ENCODE measurements at places on chromosomes 4 and X.

- ATAC-seq, result no peak
Measured at GRCh38 chr4:53633608-53634007, 42.3 kb upstream of the LNX1 start.

DNA sequence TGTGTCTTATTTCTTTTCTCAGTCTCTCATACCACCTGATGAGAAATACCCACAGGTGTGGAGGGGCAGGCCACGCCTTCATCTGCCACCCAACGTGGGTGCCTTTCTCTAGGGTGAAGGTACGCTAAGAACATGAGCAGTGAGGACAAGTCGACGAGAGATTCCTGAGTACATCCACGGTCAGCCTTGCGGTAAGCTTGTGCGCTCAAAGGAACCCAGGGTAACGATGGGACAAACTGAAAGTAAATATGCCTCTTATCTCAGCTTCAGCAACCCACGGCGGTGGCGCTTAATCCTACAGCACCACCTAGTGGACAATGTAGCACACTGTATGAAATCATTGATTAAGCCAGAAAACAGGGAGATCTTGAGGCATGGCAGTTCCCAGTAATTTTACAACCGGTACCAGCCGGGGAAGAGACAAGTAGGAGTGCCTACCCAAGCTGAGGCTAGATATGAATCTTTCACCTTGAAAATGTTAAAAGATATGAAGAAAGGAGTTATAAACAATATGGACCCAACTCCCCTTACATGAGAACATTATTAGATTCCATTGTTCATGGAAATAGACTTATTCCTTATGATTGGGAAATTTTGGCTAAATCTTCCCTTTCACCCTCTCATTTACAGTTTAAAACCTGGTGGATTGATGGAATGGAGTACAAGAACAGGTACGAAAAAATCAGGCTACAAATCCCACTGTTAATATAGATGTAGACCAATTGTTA is 63.0 kb downstream of the ZNF732 start:
- peak; percentile 92 for ATAC-seq

GRCh38 chr4:1996866-1997611 is 11.7 kb downstream of the NELFA start:
- no peak for ATAC-seq

GRCh38 chr4:75142850-75143249 is 209.9 kb downstream of the PARM1 start:
- ATAC-seq, result no peak

DNA sequence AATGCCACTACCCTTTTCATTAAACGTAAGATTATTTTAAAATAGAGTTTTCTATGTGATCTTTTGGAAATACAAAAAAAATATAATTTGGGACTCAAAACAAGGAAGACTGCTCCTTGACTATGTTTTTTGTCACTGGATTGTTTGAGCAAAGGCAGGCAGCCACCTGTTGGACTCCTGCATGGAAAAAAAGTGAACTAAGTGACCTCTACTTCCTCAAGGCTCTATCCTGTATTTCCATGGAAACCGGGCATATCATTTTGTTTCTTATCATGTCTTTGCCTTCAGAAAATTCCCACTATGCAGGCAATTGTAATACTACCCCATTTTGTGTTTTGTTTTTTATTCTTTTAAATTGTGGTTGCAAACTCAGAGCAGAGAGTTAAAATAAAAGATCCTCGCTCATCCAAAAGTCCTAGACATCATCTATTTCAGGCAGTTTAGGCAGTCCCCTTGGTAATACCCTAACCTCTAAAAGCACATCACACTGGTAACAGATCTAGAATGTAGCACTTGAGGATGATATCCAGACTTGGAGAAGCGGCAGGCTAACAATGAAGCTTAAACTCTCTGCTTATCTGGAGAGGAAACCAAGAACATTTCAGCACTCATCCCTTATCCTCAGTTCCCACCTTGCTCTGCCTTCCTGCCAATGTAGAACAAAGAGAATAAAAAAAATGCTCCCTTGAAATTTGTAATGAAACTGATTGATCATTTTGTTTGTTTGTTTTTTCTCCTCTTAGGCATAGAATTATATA is 165.7 kb downstream of the BANK1 start:
- ATAC-seq, result no peak

DNA sequence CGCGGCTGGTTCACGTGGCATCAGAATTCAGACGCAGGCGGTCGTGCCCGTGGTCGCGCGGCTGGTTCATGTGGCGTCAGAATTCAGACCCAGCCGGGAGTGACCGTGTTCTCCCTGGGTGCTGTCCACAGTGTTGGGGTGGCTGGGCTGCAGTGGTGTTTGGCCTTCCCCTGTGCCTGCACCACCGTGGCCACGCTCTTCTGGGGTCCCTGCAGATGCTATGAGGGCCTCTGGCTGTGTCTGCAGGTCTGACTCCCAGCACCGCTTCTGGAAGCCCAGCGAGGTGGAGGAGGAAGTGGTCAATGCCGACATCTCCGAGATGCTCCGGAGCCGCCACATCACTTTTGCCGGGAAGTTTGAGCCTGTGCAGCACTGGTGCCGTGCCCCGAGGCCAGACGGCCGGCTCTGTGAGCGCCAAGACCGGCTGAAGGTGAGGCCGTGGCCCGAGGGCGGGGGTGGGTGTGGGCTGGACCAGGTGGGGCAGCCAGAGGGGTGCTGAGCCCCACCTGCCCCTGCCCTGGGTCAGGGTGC is 26.4 kb downstream of the NKX1-1 start:
- no peak for ATAC-seq

- no peak for ATAC-seq
Measured at GRCh38 chr4:183393446-183393845, 51.0 kb upstream of the CDKN2AIP start.

DNA sequence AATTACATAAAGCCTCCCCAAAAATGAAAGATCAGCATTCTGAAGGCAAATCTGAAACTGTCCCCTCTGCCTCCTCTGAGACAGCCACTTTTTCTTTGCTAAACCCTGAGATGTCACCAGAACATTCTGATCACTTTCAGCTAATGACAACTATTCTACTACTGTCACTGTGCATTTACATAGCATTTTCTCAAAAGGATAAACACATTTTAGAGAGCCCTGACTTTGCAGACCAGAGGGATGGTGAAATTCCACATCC is 72.1 kb downstream of the GATB start:
- ATAC-seq, result no peak

DNA sequence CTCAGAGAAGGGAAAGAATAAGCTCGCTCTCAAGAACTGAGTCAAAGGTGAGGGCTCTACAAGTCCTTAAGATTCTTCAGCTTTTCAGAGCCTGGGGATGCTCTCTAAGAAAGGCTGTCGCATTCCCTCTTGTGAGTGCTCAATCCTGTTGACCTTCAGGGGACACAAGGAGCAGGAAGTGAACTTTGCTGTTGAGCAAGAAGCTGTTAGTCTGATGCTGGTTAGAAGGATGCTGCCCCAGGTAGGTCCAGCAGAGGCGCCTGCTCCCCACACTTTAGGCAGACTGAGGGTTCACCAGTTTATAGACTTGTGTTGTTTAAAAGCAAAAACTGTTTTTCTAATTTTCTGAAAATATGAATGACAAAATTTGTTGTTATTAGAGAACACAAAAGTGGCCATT is 125.4 kb upstream of the SPOCK3 start:
- ATAC-seq, result no peak

DNA sequence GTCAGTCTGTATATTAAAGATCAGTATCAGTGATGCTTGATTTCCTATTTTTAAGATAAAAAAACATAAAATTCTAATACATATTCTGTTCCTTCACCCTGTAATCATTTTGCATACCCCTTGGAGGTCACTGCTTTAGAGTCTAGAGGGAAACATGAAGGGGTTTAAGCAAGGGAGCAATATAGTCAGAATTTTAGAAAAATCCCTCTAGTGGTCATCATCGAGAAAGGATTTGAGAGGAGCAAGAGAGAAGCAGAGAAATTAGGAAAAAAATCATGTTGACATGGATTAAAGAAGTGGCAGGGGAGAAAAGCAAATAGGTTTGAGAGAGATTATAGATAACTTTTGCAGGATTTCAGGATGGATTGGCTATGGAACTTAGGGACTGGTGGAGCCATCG is 11.1 kb downstream of the APEX2 start:
- no peak for ATAC-seq

DNA sequence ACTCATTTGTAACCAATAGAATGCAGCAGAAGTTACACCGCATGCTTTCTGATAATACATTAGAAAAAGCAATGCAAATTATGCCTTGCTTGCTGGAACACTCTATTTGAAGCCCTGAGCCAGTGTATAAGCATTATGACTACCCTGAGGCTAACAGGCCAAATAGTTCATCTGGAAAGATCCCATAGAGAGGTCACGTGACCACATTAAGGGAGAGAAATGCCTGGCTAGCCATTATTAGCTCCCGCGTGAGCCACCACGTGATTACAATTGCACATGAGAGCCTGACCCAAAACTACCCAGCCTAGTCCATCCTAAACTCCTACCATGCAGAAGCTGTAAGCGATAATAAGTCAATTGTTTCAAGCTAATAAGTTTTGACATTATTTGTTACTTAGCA is 472.9 kb upstream of the GALNTL6 start:
- no peak for ATAC-seq

DNA sequence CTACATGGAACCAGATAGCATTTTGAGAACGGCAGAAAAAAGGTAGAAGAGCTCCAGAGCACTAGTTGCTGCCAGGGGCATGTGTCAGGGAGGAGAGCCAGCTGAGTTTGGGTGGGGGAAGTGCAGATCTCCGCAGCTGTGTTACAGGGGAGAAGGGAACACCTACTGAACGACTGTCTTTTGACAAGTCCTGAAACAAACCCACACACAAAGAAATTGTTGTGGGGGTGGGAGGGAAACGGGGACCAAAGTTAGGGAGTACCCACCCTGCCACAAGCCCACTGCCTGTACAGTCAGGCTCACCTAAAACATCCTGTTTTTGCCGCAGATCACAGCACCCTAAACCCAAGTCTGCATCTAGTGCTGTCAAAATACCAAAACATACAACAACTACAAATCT is 55.5 kb downstream of the LEF1 start:
- peak; percentile 21 for ATAC-seq

DNA sequence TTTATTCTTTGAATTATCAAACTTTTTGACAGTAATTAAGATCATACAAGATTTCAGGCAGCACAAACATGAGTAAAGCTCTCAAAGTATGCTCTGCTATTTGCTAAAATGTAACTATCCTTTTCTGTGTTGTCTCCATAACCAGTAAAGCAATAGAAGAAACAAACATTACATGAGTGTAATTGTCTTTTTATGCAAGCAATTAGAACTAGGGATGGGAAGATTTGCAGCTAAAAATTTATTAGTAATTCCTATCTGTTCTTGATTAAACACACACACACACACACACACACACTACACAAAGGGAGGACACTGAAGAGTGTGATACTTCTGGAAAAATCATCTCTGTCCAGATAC is 512.9 kb downstream of the FAT4 start:
- ATAC-seq, result no peak

DNA sequence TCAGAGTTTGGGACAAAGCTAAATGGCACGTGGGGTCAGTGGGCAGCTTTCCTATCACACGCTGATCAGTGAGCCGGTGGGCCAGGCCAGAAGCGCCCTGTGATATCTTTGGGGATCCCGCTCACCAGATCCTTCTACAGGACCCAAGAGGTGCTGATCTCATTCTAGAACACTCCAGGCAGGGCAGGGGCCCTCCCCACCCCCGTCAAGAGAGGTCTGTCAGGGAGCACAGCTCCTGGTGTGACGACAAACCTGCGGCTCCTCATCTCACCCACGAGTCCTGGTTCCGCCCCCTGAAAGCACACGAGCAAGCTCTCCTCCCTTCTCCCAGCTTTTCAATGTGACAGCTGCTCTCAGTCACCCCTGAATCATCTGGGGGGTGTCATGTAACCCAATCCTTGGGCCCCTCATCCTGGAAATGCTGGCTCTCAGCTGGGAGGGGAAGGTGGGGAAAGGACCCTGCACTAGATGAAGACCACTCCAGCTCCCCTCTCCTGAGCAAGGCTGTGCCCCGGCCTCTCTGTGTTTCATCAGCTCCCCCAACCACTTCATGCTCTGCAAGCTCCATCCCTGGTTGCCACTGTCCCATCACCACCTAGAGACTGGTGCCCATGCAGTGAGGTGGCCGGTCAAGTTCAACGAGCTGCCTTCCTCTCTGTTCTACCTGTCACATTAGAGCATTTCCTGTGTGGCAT is 4.6 kb downstream of the HCFC1 start:
- peak; percentile 71 for ATAC-seq

- ATAC-seq, result no peak
Measured at GRCh38 chr4:159303435-159303834, 200.6 kb downstream of the RAPGEF2 start.

GRCh38 chr4:55080174-55080865 is 45.1 kb downstream of the KDR start:
- no peak for ATAC-seq

- ATAC-seq, result no peak
Measured at GRCh38 chr4:155952501-155952901, 1.2 kb downstream of the CTSO start.

- ATAC-seq, result no peak
Measured at GRCh38 chr4:9927341-9928007, 93.8 kb downstream of the SLC2A9 start.

DNA sequence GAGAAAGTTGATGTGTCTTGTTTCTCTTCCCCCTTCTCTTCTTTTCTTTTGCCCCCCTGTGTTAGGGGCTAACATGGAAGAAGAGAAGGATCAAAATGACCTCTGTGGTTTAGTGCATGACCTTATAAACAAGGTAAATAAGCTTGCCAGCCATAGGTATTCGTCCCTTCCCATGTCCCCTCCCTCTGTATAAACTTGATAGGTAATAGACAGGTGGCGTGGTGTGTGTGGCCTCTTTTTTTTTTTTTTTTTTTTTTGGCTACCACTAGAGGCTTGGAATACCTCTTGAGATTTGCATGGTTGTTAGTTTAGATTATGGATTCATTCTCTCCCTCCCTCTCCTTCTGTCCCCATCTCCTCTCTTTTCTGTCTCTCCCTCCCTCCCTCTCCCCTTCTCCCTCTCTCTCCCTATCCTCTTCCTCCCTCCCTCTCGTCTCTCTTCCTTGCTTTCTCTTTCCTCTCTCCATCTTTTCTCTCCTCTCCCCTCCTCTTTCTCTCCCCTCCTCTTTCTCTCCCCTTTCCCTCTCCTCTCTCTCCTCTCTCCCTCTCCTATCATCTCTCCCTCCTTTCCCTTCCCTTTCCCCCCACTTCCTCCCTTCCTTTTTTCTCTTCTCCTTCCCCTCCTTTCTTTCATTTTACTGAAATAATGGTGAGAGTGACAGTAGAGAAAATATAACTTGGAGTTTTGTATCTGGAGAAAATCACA is 134.4 kb downstream of the AFF1 start:
- no peak for ATAC-seq

- ATAC-seq, result no peak
Measured at GRCh38 chr4:99832321-99832720, 15.7 kb downstream of the DAPP1 start.

DNA sequence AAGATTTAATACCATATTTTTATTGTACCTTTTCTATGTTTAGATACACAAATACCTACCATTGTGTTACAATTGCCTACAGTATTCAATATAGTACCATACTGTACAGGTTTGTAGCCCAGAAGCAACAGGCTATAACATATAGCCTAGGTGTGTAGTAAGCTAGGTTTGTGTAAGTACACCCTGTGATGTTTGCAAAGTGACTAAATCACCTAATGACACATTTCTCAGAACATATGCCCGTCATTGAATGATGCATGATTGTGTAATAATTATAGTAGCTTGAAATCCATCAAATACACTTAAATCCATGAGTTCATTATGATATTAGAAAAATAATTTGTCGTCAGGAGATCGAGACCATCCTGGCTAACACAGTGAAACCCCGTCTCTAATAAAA is 30.8 kb downstream of the GAB3 start:
- ATAC-seq, result peak; percentile 56

Data from activated T-helper 17 cell treated with anti-CD3 and anti-CD28 coated beads, Interleukin-2, amount 50 U/mL, for 72 hours (primary cell).